ENCODE measurements at places on chromosomes 6 and 20.

- no peaks in the 10 kb centered on the region for H3K36me3 ChIP-seq
- no peak overlapping the region for H3K4me3 ChIP-seq
- no peaks in the 10 kb centered on the region for H3K4me1 ChIP-seq
- H3K27me3 ChIP-seq = peaks cover 18% of the 10 kb centered on the region
Observed at GRCh38 chr6:88532241-88532860, 366.2 kb upstream of the CNR1 start.

GRCh38 chr6:165404296-165404695 lies 94.9 kb upstream of the C6orf118 start:
- no peaks in the 10 kb centered on the region for H3K36me3 ChIP-seq
- no peaks in the 10 kb centered on the region for H3K4me1 ChIP-seq
- no peak overlapping the region for H3K27ac ChIP-seq
- DNase-seq = no peak

- H3K4me1 ChIP-seq = peaks cover 7% of the 10 kb centered on the region
- no peak overlapping the region for H3K27ac ChIP-seq
- DNase-seq = no peak
- no peak overlapping the region for H3K4me3 ChIP-seq
- no peaks in the 10 kb centered on the region for H3K27me3 ChIP-seq
Observed at GRCh38 chr6:34961574-34961973, 72.5 kb downstream of the ANKS1A start.

GRCh38 chr6:98586163-98586562 lies 248.2 kb upstream of the POU3F2 start:
- H3K36me3 ChIP-seq = no peaks in the 10 kb centered on the region

DNA sequence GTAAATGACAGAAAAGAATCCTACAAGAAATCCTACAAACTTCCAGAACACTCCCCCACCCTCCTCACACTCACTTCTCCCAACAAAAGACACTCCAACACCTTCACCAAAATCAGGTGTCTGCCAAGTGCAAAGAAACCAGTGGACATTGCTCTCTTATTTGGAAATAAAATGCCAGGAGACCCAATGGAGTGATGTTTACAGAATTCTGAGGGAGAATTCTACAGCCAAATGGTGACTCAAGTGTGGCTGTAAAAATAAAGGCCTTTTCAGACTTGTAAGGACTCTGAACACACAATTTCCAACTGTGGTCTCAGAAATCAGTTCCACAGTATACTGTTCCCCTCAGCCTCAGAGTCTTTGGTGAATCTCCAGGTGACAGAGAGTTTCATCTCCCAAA lies 109.6 kb upstream of the CARMIL1 start:
- H3K36me3 ChIP-seq = peaks cover 7% of the 10 kb centered on the region
- no peak for DNase-seq
- H3K27me3 ChIP-seq = peaks cover 9% of the 10 kb centered on the region
- no peak overlapping the region for H3K4me3 ChIP-seq
- no peak overlapping the region for H3K27ac ChIP-seq
- H3K4me1 ChIP-seq = peaks cover 59% of the 10 kb centered on the region

DNA sequence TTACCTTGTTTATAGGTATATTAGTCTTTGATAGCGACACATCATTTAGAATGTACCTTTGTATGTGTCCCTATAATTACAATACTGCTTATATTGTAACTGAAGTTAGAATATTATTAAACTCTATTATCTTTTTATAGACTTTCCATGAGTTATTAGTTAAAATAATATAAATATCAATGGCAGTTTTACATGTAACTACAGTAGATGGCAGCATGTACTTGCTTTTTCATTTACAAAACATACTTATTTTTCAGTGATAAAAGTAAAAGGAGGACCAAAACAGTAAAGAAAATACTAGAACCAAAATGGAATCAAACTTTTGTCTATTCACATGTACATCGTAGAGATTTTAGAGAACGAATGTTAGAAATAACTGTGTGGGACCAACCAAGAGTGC lies 364.3 kb downstream of the RIMS1 start:
- no peaks in the 10 kb centered on the region for H3K4me1 ChIP-seq
- DNase-seq = no peak
- H3K27ac ChIP-seq = no peak overlapping the region
- no peaks in the 10 kb centered on the region for H3K27me3 ChIP-seq
- H3K36me3 ChIP-seq = no peaks in the 10 kb centered on the region
- H3K4me3 ChIP-seq = no peak overlapping the region

- H3K36me3 ChIP-seq = no peaks in the 10 kb centered on the region
- no peaks in the 10 kb centered on the region for H3K4me1 ChIP-seq
- H3K4me3 ChIP-seq = no peak overlapping the region
- no peak for DNase-seq
- H3K27ac ChIP-seq = no peak overlapping the region
Observed at GRCh38 chr6:136173519-136174507, 76.3 kb downstream of the MTFR2 start.

DNA sequence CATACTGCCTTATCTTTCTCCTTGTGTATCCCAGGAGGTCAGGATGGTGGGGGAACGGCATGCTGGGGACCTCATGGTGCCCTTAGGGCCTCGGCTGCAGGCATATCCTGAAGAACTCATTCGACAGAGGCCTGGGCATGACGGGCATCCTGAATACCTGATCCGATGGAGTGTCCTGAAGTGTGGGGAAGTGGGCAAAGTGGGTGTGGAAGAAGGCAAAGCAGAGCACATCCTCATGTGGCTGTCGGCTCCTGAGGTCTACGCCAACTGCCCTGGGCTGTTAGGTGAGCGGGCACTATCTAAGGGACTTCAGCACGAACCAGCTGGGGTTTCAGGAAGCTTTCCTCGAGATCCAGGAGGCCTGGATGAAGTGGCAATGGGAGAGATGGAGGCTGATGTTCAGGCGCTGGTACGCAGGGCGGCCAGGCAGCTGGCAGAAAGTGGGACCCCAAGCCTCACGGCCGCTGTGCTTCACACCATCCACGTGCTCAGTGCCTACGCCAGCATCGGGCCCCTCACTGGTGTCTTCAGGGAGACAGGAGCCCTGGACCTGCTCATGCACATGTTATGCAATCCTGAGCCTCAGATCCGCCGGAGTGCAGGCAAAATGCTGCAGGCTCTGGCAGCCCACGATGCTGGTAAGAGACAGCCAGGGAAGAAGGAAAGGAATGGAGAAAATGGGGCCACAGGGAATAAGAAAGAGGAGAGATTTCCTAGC lies 2.4 kb downstream of the CUL9 start:
- H3K27me3 ChIP-seq = no peaks in the 10 kb centered on the region
- no peak for DNase-seq
- H3K4me1 ChIP-seq = peaks cover 40% of the 10 kb centered on the region
- H3K27ac ChIP-seq = peak overlapping the region; percentile 64
- peaks cover 19% of the 10 kb centered on the region for H3K36me3 ChIP-seq

GRCh38 chr6:134177236-134177635 lies 124.8 kb upstream of the SLC2A12 start:
- DNase-seq = no peak
- peaks cover 42% of the 10 kb centered on the region for H3K4me1 ChIP-seq
- H3K4me3 ChIP-seq = peak overlapping the region; percentile 99
- H3K27ac ChIP-seq = peak overlapping the region; percentile 99
- peaks cover 32% of the 10 kb centered on the region for H3K36me3 ChIP-seq
- no peaks in the 10 kb centered on the region for H3K27me3 ChIP-seq

DNA sequence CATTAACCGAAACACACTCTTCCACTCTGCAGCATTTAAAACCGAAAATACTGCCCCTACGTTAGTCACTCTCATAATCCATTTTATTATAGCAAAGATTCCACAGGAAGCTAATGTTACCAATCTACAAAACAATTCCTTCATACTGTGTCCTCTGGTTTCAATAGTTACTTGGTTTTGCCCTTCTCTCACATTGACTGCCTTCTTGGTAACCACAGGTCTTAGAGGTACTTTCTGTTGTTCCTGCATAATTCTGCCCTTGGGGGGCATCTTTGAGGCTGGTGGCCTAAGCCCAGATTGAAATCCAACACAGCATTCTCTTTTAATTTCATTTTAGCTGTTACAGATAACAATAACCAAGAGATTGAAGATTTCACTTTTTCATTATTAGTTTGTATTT lies 9.8 kb upstream of the DCBLD1 start:
- no peak for DNase-seq
- H3K4me3 ChIP-seq = no peak overlapping the region
- H3K36me3 ChIP-seq = no peaks in the 10 kb centered on the region

DNA sequence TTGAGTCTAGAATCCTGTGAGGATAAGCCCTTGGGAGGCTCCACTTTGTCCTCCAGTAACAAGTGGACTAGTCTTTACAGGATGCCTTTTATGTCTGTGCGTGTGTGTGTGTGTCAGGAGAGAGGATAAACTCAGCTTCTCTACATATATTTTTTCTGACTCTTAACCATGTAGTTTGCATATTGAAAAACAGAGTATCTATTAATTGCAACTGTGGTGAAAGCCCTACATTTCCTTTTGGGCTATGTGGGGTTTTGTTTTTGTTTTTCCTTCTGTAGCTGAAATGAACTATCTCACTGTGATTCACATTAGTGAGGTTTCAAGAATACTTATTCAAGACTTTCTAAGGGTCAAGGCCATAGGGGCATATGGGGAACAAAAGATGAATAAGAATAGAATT lies 17.7 kb downstream of the TPBG start:
- H3K4me1 ChIP-seq = no peaks in the 10 kb centered on the region
- no peak overlapping the region for H3K4me3 ChIP-seq
- H3K36me3 ChIP-seq = no peaks in the 10 kb centered on the region
- no peak overlapping the region for H3K27ac ChIP-seq
- DNase-seq = no peak
- H3K27me3 ChIP-seq = peaks cover 5% of the 10 kb centered on the region

DNA sequence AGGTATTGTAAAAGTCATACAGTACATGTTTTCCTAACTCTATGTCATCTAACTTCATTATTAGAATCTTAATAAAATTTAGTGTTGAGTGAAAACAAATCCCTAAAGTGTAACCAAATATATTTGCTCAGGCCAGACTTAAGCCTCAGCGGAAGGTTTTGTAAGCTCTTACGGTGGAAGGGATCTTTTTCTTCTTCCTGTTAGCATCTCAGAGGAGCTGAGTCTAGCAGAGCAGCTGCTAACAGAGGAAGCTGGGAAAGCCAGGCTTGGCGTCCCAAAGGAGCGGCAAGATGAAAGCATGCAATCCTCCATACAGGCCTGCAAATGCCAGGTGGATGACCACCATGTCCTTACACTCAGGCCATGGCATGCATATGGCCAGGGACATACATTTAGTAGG lies 72.4 kb downstream of the ADTRP start:
- no peak overlapping the region for H3K27ac ChIP-seq
- H3K4me3 ChIP-seq = no peak overlapping the region
- peaks cover 45% of the 10 kb centered on the region for H3K4me1 ChIP-seq
- H3K36me3 ChIP-seq = peaks cover 21% of the 10 kb centered on the region

DNA sequence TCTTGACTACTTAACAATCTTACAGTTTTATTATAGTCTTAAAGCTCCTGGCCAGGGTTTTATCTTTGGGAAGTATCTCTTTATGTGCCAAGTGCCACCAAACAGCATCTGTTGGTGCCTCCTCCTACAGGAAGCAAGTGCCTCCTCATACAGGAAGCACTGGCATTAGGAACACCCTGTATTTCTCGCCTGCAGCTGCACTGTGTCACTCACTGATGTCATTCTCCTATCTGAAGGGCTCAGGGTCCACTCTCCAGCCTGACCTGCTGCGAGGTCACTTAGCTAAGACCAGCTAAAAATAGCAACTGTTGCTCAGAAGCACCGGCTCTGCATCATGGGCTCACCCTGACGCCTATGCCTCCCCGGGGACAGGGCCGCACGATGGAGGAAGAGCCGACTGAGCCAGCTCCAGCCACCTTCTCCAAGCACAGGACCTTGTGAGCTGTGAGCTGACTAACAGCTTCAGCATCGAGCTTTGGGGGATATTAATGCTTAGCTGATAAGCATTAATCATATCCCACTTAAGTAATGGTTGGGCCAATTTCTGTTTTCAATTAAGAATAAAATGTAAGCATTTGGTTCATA lies 66.3 kb upstream of the CD93 start:
- H3K4me1 ChIP-seq = peaks cover 5% of the 10 kb centered on the region
- no peak overlapping the region for H3K4me3 ChIP-seq
- DNase-seq = no peak
- H3K27ac ChIP-seq = no peak overlapping the region
- no peaks in the 10 kb centered on the region for H3K27me3 ChIP-seq
- H3K36me3 ChIP-seq = no peaks in the 10 kb centered on the region

- H3K27me3 ChIP-seq = peaks cover 5% of the 10 kb centered on the region
- no peak overlapping the region for H3K27ac ChIP-seq
- H3K36me3 ChIP-seq = no peaks in the 10 kb centered on the region
- no peak for DNase-seq
Observed at GRCh38 chr6:105537981-105538578, 135.2 kb upstream of the PREP start.

DNA sequence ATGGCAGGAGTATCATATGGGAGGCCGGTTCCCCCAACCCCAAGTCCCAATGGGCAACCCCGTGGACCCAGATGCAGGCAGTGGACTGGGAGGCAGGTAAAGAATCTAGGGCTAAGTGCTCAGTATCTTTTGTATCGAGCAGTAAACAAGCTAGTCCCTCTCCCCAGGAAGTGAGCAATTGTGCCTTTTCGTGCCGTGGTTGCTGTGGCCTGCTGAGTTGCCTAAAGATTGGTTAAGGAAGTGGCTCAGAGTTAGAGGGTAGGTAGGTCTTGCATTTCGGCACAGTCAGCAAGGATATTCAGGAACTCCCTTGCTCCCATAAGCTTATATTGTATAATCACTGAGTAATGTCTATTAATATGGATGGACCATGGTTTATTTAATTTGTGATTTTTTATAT lies 1.3 kb upstream of the DNAH8 start:
- H3K27me3 ChIP-seq = peaks cover 30% of the 10 kb centered on the region
- H3K4me1 ChIP-seq = peaks cover 19% of the 10 kb centered on the region
- H3K27ac ChIP-seq = peak overlapping the region; percentile 76
- no peak overlapping the region for H3K4me3 ChIP-seq

- H3K27me3 ChIP-seq = no peaks in the 10 kb centered on the region
- H3K4me1 ChIP-seq = peaks cover 8% of the 10 kb centered on the region
- no peak overlapping the region for H3K4me3 ChIP-seq
- peak overlapping the region; percentile 1 for H3K27ac ChIP-seq
- H3K36me3 ChIP-seq = no peaks in the 10 kb centered on the region
Observed at GRCh38 chr6:110939429-110940200, 18.9 kb upstream of the GTF3C6 start.

- peaks cover 6% of the 10 kb centered on the region for H3K4me1 ChIP-seq
- no peaks in the 10 kb centered on the region for H3K27me3 ChIP-seq
- no peak overlapping the region for H3K4me3 ChIP-seq
- no peak for DNase-seq
- no peaks in the 10 kb centered on the region for H3K36me3 ChIP-seq
- H3K27ac ChIP-seq = no peak overlapping the region
Observed at GRCh38 chr6:129921169-129921817, 60.2 kb upstream of the TMEM244 start.

- no peaks in the 10 kb centered on the region for H3K36me3 ChIP-seq
- H3K4me3 ChIP-seq = no peak overlapping the region
- H3K27me3 ChIP-seq = no peaks in the 10 kb centered on the region
- H3K27ac ChIP-seq = no peak overlapping the region
- peaks cover 8% of the 10 kb centered on the region for H3K4me1 ChIP-seq
Observed at GRCh38 chr20:5041433-5041832, 40.1 kb upstream of the SLC23A2 start.

DNA sequence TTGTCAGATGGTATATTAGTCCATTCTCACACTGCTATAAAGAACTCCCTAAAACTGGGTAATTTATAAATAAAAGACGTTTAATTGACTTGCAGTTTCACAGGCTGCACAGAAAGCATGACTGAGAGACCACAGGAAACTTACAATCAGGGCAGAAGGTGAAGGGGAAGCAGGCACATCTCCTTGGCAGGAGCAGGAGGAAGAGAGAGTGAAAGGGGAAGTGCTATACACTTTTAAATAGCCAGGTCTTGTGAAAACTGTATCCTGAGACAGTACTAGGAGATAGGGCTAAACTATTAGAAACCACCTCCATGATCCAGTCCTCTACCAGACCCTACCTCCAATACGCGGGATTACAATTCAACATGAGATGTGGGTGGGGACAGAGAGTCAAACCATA lies 193.9 kb upstream of the KCNG1 start:
- DNase-seq = no peak
- peaks cover 42% of the 10 kb centered on the region for H3K27me3 ChIP-seq
- no peak overlapping the region for H3K4me3 ChIP-seq
- no peaks in the 10 kb centered on the region for H3K36me3 ChIP-seq
